ENCODE measurements at places on chromosomes 2 and 18.

DNA sequence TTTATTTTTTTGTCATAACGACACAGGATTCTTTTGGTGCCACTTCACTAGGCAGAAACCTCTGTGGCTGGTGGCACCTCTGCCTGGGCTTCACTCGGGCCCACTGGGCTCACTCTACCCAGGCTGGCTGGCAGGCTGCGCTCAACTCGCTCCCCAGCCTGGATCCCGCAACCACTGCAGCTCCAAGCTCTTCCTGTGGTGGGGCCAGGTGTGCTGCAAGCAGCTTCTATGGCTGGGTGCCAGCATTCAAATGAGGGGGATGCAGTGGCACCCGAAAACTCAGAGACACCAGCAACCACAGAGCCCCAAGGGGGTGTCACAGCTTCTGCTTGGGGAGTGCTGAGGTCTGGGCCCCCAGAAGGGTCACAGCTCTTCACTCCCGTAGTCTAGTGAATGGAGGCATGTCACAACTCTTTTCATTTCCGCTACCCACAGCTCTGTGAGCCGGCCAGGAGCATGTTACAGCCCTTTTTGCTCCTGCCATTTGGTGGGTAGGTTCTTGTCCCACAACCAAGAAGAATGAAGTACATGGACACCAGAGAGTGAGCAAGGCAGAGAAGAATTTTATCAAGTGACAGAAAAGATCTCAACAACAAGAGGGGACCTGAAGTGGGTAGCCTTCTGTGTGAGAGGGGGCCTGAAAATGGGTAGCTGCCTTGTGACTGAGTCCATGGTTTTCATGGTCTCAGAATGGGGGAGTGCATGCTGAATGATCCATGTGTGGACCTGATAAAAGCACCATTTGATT lies 170.1 kb downstream of the UBR3 start:
- no peak for DNase-seq

GRCh38 chr2:17728210-17728609 lies 25.4 kb downstream of the SMC6 start:
- no peak for DNase-seq

DNA sequence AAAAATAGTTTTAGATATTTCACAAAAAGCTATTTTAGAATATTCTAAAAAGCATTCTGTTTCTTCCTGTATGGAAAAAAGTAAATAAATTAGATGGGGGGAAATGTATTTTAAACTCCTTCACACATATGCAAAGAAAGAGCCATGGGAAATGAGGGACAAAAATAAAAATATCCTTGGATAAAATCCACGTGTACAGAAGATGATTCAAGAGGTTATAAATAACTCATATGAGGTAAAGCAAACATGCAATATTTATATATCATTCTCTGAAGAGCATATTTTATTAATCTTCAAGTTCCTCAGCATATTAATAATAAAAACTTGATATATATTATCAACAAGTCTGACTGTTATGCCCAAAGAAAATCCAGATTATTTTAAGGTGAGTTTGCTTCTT lies 8.8 kb upstream of the GFPT1 start:
- no peak for DNase-seq

- no peak for DNase-seq
These were observed 7.9 kb downstream of the CAPN13 start for GRCh38 chr2:30799366-30799765.

- no peak for DNase-seq
These were observed 12.8 kb upstream of the CCDC85A start for GRCh38 chr2:56170988-56171387.

DNA sequence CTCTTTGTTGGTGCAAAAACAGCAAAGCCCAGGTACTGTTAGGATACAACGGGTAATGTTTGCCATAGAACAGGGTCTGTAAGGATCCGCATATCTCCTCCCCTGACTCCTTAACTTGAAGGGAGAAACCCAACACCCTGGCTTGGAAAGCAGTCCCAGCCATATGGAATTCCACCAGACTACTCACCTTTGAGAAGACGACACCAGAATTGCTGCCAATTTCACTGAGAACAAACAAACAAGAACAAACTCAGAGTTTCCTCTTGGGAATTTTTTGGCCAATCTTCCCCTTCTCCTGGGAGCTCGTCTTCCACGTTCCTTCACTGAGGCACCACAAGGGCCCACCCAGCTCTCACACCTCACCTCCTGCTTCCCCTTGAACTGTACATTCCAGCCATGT lies 29.2 kb downstream of the CAPN14 start:
- DNase-seq, result no peak

- no peak for DNase-seq
These were observed 31.1 kb upstream of the GMCL1 start for GRCh38 chr2:69798290-69798908.

GRCh38 chr18:8794934-8795280 lies 89.6 kb downstream of the MTCL1 start:
- DNase-seq, result no peak

- no peak for DNase-seq
These were observed 10.5 kb downstream of the CAPN10 start for GRCh38 chr2:240597054-240597418.

GRCh38 chr2:199926806-199927205 lies 15.7 kb downstream of the C2orf69 start:
- DNase-seq, result no peak

- DNase-seq, result no peak
These were observed 399.3 kb upstream of the MMADHC start for GRCh38 chr2:149986861-149987260.

GRCh38 chr18:46754661-46755292 lies 2.1 kb downstream of the ST8SIA5 start:
- peak; percentile 84 for DNase-seq

GRCh38 chr2:187105218-187105617 lies 256.2 kb upstream of the ZSWIM2 start:
- DNase-seq, result no peak

DNA sequence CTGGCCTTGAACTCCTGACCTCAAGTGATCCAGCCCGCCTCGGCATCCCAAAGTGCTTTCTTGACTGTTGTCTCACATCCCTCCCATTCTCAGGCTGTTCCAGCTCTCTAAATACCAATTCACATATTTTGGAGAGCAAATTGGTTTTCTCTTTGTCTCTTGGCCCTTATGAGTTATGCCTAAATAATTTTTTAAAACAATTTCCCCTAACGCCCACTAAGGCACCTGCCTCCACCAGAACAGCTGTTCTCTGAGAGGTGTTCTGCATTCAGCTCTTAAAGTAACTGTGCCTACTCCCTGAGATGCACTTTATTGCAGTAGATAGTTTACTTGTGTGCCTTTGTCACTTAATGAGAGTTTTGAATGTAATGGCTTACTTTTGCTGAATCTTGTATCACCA lies 6.9 kb downstream of the CCDC195 start:
- no peak for DNase-seq

- no peak for DNase-seq
These were observed 134.9 kb downstream of the RPIA start for GRCh38 chr2:88826399-88826798.

DNA sequence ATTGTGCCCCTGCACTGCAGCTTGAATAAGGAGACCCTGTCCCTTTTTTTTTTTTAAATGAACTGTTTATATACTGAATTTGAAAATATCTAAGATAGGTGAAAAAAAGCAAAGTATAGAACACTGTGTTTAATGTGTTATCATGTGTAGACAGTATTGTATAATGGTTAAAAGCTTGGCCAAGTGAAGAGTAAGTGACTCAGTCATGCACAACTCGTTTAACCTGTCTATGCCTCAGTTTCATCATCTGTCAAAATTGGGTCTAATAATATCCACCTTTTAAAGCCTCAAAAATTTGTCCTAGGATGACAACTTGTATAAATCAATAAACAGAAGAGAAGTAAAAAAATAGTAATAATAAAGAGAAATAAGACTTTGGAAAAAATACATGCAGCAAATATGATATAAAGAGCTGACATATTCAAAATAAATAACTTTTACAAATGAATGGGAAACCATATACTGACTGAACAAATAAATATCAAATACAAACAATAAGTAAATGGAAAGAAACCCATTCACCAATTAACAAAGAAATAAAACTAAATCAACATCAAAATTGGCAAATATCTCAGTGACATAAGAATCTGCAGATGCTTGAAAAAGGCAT lies 113.7 kb downstream of the C2orf74 start:
- DNase-seq, result no peak

DNA sequence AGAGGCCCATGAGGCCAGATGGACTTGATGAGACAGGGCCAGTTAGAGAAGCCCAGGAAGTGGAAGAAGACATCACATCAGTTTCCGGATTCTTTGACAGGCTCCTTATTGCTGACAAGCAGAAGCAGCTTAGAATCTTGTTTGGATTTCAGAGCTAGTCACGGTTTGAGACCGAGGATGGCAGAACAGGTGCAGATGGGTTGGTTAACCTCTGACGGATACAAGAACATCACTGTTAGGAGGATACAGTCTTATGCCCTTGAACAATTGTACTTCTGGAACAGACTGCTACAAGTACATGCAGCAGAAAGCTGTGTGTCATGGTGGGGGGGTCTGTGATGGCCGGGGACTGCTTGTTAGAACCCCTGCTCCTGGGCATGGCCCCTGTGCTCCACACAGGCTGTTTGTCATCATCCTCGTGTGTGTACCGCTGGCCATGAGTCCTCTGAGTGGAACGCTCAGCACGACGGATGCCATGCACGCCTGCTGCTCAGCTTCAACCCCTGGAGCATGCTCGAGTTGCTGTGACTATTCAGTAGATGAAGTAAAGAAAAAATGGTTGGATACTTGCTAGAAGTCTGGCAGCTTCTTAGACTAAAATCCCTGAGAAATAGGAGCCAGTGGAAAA lies 217.7 kb downstream of the SH3RF3 start:
- no peak for DNase-seq

DNA sequence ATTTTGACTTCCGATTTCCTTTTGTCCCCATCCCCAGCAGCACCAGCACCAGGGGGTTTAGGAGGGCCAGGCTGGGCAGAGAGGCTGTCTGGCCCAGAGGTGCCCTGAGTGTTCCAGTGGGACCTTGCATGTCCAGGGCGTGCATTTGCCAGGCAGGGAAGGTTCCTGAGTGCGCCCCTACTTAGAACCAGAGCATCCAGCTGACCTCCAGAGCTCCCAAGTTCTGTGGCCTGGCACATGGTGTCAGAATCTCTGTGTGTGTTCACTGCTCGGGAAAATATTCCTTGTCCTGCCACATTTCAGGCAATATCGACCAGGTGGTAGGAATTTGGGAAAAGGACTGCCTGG lies 5.5 kb downstream of the SIX3 start:
- no peak for DNase-seq

GRCh38 chr2:239441261-239442078 lies 40.6 kb upstream of the HDAC4 start:
- DNase-seq, result peak; percentile 20

DNA sequence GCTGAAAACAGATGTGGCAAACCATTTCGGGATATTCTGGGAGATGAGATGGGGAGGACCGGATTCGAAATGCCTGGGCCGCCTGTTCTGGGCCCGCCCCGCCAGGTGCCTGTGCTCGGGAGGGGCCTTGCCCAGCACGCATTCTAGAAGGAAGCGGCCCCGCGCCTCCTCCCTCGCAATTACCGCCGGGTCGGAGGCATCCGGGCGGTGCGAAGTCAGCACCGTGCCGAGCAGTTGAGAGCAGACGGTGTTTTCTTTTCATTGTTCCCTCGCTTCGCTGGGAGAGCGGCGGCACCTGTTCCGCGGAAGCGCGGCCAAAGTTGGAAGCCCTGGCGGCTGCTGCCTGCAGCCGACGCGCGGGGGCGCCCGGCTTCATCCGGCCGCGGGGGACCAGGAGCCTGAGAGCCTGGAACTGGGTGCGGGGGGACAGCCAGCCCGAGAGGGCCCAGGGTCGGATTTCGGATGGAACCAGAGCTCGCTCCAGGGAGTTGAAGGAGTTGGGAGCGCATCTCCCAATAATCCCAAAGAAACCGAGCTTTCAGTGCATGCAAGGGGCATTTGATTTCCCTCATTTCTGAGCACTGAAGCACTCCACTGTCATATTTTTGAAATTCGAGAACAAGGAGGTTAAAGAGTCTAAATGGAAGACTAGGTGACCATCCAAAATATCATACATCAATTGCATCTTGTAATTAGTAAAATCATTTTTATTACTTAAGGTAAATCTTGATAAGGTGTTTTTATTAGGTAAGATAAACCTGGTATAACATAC lies 241.8 kb upstream of the RAB12 start:
- peak; percentile 99 for DNase-seq

DNA sequence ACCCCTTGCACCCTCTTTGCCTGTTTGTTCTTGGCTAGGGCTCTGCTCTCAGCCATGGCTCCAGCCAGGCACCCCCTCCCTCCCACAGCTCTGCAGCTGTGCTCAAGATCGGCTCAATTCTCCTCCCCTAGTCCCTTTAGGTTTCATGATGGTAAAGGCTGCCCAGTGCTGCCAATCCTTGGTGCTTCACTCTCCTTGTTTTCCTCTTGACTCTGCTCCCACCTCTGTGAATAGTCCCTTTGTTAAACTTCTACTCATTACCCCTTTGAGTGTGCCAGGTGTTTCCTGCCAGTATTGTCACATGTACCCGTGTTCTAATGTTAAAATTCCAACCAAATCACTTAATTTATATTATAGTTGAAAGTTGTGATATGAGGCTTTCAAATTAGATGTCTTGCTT lies 101.0 kb upstream of the CERS6 start:
- peak; percentile 65 for DNase-seq

DNA sequence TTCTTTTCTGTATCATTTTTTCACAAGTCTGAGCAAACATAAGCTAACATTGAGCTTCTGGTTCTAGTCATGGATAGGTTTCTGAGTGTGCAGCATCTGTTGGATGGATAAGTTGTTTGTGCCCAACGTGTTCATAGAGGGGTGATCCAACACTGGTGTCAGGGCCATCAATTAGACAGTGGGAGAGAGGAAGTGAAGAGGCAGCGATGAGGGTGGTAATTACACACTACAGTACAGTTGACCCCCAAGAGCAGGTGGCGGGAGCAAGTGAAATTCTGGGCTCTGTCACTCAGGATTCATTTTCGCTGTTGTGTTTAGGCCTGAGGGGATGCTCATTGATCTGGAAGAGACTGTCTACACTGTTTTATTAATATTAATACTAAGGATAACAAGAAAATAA lies 180.0 kb upstream of the CXCR4 start:
- DNase-seq, result peak; percentile 91

GRCh38 chr2:88809216-88809615 lies 117.7 kb downstream of the RPIA start:
- no peak for DNase-seq

- DNase-seq, result no peak
These were observed 78.3 kb upstream of the CRIM1 start for GRCh38 chr2:36277146-36277808.

- DNase-seq, result peak; percentile 17
These were observed 748.7 kb downstream of the BCL11A start for GRCh38 chr2:59804732-59805131.

GRCh38 chr2:51297488-51297887 lies 265.6 kb upstream of the NRXN1 start:
- DNase-seq, result peak; percentile 2

GRCh38 chr2:11498543-11499034 lies 32.6 kb upstream of the E2F6 start:
- DNase-seq, result peak; percentile 57

DNA sequence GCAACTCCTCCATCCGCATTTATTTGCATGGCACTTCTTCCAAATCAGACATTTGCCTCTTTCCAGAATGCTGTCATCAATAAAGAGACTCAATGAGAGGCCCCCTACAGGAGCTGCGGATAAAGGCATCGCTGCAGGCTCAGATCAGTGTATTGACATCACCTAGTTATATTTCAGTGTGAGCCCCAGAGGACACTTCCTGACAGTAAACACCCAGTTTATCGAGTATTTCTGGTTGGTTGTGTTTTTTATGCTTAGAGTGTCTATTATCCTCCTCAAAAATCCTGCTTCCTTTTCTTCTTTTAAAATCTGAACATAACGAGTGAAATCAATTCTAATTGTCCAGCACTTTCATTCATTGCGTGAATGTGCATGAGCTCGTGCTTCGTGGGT lies 38.8 kb downstream of the NRP2 start:
- DNase-seq, result peak; percentile 12

- DNase-seq, result no peak
These were observed 869.8 kb downstream of the CPS1 start for GRCh38 chr2:211426240-211426639.
